Cortex of kidney (tissue), 1 donor: ENCODE measurements at places on chromosomes 5 and 9.

GRCh38 chr5:66789434-66789833 is 193.2 kb downstream of the MAST4 start:
- no peak for DNase-seq

DNA sequence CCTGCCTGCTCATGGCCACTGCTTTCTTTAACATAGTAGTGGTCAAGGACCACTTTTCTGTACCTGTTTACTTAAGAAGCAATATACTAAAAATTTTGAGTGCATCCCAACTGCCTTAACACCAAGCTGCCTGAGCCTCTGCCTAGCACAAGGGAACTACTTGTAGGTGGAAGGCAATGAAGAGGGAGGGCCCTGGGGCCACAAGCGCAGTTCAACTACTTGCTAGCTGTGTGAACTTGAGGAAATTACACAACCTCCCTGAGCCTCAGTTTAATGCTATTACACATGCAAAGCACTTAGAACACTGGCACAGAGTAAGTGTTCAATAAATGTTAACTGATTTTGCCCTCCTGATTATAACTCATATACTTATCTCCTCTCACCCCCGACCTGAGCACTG is 6.3 kb downstream of the ARL15 start:
- DNase-seq, result no peak

- DNase-seq, result no peak
Measured at GRCh38 chr5:109956884-109957283, 267.2 kb downstream of the MAN2A1 start.

GRCh38 chr5:176632745-176633144 is 2.3 kb downstream of the EIF4E1B start:
- DNase-seq, result no peak

GRCh38 chr5:96455789-96456188 is 22.7 kb upstream of the PCSK1 start:
- no peak for DNase-seq

DNA sequence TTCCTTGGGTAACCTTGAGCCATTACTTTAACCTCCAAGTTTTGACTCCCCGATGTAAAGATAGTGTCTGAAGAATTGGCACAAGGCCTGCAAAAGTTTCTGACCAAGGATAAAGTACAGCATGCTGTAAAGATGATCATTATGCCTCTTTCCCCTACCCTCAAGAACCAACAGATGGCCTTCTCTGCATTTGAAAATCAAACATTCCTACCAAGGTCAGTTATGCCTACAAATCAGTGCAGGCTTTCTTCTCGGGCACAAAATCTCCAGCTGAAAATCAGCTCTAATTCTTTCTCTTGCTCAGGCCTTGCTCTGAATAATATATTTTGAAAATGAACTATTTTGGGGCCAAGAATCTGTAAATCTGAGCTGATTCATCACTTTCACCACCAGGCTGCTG is 59.7 kb downstream of the PPP2R2B start:
- DNase-seq, result no peak

DNA sequence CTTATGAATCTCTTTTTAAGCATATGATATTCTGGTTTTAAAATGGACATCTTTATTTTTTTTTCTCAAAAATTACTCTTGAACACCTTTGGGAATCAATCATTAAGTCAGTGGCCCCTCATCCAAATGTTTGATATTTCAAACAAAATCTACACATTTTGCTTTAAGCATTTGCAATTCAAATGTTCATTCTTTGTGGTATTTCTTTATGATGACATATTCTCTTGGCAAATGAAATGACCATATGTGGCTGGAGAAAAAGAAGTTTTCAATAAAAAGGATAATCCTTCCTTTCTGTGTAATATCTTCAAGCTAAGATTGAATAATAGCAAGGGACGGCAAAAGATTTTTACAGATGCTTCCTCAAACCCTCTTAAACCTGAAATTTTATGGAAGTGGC is 420.8 kb downstream of the MTRR start:
- DNase-seq, result no peak

DNA sequence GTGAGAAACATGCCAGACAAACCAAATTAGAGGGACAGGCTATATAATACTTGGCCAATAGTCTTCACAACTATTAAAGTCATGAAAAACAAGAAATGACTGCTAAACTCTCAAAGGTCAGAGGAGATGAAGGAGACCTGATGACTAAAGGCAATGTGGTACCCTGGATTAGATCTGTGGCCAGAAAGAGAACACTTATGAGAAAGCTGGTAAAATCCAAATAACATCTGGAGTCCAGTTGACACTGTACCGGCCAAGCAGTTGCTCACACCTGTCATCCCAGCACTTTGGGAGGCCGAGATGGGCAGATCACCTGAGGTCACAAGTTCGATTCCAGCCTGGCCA is 24.4 kb downstream of the ATOX1 start:
- DNase-seq, result no peak

DNA sequence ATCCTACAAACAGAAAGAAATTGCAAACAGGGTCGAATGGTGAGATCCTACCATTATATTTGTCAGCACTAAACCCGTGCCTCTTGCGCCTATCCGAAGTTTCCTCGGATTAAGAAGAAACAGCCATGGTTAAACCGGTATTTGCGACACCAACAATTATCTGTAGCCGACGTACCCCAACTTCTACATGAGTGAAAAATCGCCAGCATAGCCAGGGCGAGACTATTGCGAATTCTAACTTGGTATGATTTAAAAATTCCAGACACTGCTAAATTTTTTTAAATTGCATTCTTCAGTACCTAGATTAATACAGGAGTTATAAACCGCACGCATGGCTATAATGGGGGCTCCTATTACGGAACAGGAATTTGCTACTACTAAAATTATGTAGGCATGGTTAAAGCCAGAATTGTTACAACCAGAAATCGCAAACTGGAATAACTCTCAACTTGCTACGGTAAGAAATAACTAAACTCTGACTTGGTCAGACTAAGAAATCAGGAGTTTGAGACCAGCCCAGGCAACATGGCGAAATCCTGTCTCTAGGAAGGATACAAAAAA is 25.3 kb upstream of the ANXA2R start:
- no peak for DNase-seq

DNA sequence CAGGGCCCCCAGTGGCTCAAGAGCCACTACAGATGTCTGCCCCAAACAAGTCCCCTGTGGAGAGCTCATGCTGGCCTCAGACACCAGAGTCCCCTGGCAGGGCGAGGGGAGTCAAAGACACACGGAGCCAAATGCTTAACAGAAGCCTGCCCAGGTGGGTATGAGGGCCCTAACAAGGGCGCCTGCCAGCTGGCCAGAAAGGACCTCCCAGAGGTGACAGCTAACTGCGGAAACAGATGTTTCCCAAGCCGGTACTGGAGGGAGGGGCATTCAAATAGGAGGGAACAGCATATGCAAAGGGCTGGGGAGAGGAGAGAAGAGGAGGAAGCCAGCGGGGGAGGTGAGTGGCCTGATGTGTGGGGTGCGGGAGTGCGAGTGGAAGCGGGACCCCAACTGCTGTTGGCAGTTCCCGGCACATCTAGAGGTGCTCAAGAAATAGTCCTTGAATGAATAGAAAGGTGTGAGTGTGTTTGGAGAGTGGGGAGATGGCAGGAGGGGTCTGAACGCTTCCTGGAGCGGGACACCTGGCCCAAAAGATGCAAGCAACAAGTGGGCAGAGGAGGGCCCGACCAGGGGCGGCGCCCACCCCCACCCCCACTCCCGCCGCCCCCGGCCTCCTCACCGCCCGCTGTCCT is 824 bp downstream of the MXD3 start:
- no peak for DNase-seq

GRCh38 chr9:127177231-127177630 is 54.8 kb upstream of the ANGPTL2 start:
- DNase-seq, result no peak

DNA sequence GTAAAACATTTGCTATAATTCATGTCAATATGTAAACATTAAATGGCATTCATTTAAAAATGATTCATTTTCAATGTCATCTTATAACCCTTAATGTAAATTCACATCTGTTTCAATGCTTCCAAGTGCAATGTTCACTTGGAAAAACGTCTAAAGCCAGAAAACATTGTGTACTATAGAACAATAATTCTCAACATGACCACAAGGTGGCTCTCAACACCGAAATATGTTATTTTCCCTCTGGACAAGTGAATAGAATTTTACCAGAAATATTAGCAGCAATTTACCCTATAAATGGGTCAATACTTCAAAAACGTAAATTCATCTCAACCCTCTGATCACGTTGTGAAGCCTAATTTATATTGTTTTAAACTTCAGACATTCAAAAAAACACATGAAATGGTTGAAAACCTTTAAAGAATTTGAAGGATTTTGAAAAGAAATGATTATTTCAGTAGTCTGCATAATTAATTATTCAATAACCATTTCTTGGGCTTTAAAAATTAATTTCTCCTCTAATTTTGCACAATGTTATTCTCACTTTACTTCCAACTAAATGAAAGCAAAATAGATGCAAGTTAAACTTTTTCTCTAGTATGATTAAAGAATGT is 11.0 kb downstream of the CDH10 start:
- no peak for DNase-seq

DNA sequence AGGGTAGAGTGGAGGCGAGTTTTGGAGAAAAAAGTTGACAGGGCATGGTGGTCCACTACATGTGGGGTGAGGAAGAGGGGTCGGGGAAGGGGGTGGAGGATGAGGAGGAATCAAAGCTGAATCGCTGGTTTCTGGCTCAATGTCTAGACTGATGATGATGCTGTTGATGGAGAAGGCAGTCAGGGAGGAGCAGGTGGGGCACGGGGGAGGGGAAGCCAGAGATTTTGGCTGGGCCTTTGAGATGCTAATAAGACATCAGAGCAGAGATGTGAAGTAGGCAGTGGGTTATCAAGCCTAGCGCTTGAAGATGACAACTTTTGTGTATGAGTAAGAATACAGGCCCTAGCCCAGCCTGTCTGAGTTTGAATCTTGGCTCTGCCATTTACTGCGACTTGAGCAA is 32.4 kb upstream of the TTC23L start:
- no peak for DNase-seq

- DNase-seq, result no peak
Measured at GRCh38 chr5:135400866-135401265, 1.8 kb upstream of the MACROH2A1 start.
